Posterior cingulate gyrus (tissue), 11 donors: ENCODE measurements at places on chromosomes 6 and 20.

DNA sequence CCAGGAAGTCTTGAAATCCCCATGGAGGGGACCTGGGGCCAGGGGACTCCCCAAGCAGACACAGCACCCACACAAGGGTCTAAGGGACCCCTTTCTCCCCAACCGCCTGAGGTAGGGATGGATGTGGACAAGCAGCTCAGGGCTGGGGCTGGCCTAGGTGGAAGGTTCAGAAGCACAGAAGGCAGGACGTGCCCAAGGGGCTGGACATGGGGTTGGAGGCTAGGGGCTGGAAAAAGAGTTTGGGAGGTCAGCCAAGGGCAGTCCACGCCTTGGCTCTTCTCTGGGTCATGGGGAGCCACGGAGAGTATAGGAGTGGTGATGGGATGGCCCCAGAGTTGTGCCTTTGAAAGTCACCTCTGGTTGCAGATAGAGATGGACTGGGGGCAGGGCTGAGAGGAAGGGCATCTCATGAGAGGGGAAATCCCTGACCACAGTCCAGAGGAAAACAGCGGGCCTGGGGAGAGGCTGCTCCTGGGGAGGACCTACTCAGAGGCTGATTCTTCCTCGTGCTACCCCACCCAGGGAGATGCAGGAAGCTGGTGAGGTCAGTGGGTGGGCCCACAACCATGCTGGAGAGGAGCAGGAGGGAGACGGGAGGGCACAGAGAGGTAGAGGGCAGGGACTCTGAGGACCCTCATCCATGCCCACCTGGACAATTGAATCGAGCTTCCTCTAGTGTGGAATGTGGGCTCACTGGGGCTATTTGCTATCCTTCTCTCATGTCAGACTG is 2.5 kb upstream of the HSPA12B start:
- DNase-seq, result no peak

GRCh38 chr20:63957690-63958441 is 1.6 kb upstream of the UCKL1 start:
- no peak for DNase-seq

GRCh38 chr20:41261790-41262717 is 55.5 kb downstream of the ZHX3 start:
- no peak for DNase-seq

- peak; percentile 31 for DNase-seq
Observed at GRCh38 chr6:64330694-64331307, 695.2 kb downstream of the PHF3 start.

DNA sequence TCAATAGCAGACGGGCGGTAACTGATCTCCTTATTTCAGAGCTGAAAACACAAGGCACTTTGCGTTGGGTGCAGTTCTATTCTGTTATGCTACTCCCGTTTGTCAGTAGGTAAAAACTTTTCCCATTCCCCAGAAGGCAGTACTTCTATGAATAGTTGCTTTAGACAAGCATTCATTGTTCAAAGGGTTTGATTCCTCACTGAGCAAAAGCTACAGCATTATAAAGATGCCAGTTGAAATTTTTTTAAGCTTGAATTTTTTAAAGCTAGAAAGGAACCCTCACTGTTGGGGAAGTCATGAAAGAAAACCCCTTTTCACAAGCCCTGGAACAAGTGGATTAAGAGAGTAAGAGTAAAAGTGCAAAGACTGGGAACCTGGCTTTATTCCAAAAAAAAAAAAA is 42.3 kb downstream of the FUT9 start:
- no peak for DNase-seq

GRCh38 chr6:165806126-165806810 is 143.2 kb upstream of the PDE10A start:
- DNase-seq, result no peak

DNA sequence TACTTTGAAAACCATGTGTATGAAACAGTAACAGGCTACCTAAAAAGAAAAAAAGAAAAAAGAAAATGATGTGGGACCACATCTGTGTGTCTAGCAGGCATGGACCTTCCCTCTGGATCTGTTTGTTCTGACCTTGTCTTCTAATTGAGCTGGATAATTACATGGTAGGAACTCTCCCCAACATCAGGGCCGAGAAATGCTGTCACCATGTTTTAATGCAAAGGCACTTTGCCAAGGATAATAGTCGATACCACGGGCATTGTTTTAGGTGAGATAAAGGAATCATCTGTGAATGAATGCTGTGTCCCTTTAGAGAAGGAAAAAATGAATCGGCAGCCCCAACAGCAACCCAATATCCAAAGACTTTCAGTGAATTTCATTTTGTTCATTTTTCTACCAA is 149.1 kb downstream of the ZDHHC14 start:
- DNase-seq, result no peak

- peak; percentile 19 for DNase-seq
Observed at GRCh38 chr20:4193069-4193452, 177.7 kb upstream of the RNF24 start.

DNA sequence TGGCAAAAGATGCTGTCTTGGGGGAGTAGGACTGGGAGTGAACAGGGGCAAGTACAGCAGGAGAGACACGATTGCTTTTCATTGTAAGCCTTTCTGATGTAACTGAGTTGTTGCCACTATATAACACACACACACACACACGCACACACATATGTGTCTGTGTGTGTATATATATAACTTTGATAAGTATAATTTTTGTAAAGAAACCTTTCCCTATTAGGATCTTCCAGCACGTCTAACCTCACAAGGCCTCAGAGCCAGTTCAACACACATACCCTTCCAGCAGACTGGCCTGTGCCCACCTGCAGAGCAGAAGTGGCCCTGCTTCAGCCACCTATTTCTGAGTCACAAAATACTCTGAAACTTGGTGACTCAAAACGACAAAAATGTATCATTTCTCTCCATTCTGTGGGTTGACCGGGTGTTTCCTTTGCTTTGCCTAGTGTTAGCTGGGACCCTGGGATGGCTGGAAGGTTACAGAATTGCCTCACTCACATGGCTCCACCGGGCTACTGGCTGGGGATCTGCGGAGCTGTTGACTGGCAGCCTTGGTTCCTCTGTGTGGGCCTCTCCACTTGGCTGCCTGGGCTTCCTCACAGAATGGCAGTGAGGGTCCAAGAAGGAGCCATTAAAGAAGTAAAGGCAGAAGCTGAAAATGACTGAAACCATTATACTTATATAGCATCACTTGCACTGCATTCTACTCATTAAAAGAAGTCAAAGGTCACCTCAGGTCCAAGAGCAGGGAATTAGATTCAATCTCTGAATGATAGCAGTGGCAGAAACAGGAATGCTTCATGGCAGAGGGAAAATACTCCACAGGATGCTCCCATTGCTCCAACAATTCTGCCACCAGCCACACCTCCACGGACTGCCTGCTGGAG is 126.4 kb downstream of the BANF2 start:
- DNase-seq, result no peak

DNA sequence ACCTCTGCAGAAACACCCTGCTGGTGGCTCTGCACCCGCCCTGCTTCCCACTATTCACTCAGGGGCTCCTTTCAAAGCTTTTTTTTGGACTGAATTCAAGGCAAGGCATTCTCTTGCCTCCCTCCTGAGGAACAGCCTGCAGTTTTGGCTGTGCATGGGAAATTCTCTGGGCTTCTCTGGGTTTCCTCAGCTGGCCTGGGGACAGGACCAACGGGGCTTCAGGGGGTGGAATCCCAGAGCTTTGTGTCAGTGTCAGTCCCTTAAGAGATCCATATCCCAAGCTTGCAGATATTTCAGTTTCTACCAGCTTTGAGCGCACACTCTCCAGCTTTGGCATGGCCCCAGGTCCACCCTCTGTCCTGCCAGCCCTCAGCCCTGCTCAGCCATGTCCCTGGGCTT is 2.0 kb downstream of the SCRT2 start:
- no peak for DNase-seq

DNA sequence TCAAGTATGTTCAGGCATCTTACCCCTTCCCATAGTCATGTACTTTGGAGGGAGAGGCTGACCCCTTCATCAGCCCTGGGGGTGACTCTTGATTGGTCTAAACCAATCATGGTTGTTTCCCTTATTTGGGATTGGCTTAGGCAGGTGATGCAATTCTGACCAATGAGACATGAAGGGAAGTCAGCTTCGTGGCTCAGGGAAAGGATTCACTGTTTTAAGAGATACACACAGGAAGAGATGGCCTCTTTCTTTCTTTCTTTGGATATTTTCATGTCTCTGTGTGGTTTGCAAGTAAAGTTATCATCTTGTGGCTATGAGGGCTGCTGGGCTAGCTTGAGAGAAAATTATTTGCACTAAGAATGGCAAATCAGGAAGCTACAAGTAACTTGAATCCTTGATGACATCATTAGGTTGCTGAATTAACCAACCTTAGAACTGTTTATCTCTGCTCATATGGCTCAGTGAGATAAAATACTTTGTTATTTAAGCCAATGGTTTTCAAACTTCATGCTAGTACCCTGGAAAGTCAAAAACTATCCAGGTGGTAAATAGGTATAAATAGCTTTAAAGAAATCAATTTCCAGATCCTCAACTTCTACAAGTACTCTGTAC is 144.2 kb upstream of the CENPW start:
- DNase-seq, result no peak

- peak; percentile 37 for DNase-seq
Observed at GRCh38 chr6:13710552-13711323, 897 bp downstream of the RANBP9 start.
